Stimulated activated CD4-positive, alpha-beta T cell treated with anti-CD3 and anti-CD28 coated beads, Interleukin-15, amount 100 ng/mL, for 48 hours (primary cell): ENCODE measurements at places on chromosomes 2 and 18.

- DNase-seq, result no peak
Measured at GRCh38 chr2:62662554-62662953, 43.0 kb upstream of the EHBP1 start.

GRCh38 chr18:10120622-10121021 lies 206.8 kb downstream of the VAPA start:
- no peak for DNase-seq

GRCh38 chr2:74821177-74822126 lies 12.5 kb upstream of the HK2 start:
- DNase-seq, result no peak

- no peak for DNase-seq
Measured at GRCh38 chr2:101773137-101773536, 75.6 kb downstream of the MAP4K4 start.

DNA sequence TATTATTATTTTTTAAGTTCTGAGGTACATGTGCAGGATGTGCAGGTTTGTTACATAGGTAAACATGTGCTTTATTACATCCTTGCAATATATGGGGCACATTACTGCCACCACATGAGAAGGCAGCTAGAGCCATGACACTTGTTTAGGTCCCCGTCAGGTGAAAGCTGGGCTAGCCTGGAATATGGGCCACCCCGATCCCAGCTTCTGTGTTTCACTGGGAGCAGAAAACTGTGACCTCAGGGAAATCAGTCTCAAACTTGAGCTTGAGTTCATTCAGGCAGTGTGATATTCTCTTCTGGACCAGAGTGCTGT lies 176.9 kb downstream of the PIK3C3 start:
- DNase-seq, result no peak

DNA sequence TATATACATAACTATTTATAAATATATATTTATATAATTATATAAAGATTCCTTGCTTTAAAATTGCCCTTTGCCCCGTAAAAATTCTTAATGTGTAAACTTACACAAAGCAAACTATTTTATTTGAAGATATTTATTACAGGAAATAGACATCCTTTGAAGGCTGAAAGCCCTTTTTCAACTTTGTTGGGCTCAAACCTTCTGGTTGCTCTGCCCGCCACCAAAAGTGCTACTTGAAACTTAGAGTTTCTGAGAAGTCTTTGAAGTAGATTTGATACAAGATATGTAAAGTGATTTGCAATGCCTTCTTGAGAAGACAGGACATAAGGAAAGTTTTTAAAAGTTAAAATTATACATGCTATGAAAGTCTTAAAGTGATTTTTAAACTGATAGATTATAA lies 36.6 kb upstream of the METAP1D start:
- no peak for DNase-seq

GRCh38 chr2:107006836-107007235 lies 120.9 kb upstream of the ST6GAL2 start:
- no peak for DNase-seq

DNA sequence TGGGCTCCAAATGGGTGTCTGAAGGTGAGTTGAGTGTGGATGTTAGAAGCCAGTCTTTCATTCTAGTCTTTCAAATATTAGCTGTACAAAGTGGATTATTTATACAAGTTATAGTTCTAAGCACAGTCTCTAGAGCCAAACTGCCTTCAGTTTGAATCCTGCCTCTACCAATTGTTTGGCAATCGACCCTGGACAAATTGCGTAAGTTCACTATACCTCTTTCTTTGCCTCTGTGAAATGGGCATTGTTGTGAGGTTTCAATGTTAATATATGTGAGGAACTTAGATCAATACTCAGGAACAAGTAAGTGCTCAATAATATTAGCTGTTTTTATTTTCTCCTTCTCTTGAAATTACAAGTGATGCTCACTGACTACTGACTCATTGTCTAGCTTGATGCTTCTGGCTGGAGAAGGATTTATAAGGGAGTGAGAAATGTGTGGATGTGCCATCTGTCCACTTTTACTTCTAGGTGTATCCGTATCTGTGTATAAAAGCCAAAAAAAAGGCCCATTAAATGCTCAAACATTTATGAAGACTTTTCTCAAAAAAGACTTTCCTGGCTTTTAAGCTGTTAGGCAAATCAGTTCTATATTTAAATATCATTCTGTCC lies 48.1 kb upstream of the RAPH1 start:
- no peak for DNase-seq

DNA sequence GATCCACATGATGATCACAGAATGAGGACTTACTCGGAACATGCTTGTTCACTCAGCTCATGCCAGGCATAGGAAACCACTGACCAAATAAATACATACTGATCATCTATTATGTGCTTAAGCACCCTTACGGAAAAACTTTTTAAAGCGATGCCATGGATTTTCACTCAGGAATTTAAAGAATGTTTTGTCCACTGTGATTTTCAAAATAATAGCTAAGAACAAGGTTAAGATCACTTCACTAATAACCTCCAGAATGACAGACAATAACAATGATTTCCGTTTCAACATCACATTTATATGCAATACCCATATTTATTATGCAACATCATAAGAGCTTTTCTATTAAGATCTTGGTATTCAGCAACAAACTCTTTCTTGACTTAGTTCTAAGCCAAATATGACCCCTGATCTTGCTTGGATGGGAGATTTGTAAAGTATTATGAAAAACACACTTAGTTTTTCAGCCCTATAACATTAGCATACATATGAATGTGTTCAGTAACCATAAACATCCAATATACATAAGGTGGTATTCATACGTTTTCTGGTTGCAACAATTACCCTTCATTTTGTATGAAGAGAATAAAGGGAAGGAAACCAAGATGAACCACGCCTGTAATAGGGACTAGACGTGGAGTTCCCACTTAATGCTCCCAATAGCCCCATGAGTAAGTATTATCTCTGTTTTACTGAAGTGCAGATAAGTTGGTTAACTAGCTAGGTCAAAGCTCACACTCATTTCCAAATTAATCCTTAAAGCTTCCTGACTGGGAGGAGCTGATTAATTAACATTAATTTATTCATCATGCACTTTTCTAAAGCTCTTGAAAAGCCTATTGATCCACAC lies 1.9 kb downstream of the CD302 start:
- DNase-seq, result no peak

- DNase-seq, result no peak
Measured at GRCh38 chr18:79601234-79601633, 78.4 kb upstream of the CTDP1 start.

GRCh38 chr2:202178346-202178958 lies 59.9 kb downstream of the SUMO1 start:
- DNase-seq, result peak; percentile 53

- no peak for DNase-seq
Measured at GRCh38 chr2:177131858-177132257, 80.7 kb upstream of the HNRNPA3 start.

DNA sequence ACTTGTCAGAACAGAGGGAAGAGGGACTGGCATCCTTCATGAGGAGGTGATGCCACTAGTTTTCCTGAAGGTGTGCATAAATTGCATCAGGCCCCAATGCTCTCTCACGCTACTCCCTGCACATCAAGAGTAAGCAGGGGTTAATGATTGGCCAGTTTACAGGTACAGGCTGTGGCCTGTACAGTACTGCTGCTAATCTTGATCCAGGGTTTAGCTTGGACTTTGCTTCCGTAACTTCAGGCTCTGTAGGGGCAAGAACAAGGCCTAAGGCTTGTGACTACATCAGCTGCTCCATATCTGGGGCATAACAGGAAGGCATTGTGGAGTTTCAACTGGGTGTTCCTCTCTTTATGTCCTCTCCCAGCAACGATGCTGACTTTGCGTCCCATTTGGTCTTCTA lies 96.8 kb upstream of the FZD7 start:
- no peak for DNase-seq

GRCh38 chr2:42036413-42036812 lies 11.4 kb upstream of the PKDCC start:
- no peak for DNase-seq
